Stimulated activated CD4-positive, alpha-beta T cell treated with anti-CD3 and anti-CD28 coated beads, TNF-alpha, amount 100 ng/mL, for 48 hours (primary cell): ENCODE measurements at places on chromosomes 3 and 15.

DNA sequence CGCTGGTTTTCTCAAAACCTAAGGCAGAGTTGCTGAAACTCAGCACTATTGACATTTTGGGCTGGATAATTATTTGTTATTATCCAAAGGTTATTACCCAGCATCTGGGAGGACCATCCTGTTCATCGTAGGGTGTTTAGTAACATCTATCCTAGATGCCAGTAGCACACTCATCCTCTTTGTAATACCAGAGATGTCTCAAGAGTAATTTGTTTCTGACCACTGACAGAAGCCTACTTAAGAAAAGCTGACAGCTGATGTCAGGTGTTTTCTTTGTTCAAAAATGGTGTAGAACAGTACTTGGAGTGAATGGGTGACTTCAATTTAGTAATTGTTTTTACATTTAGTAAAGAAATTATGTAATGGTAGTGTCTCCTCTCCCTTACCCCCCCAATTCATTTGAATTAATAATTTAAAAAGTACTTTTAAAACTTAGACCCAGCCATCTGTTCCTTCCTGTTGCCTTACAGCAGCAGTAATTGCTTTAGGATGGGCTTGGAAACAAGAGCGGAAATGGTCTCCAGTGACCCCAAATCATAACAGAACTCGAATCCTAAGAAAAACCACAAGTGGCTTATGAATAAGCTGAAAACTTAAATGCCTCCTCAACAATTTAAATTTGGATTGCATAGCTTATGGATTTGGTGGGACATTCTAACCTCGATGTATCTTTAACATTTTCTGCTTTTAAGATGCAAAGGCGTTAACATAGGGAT, 105.4 kb downstream of the PTPRG start:
- DNase-seq: no peak

- no peak for DNase-seq
Measured at GRCh38 chr15:51738553-51738952, 1.1 kb upstream of the LYSMD2 start.

DNA sequence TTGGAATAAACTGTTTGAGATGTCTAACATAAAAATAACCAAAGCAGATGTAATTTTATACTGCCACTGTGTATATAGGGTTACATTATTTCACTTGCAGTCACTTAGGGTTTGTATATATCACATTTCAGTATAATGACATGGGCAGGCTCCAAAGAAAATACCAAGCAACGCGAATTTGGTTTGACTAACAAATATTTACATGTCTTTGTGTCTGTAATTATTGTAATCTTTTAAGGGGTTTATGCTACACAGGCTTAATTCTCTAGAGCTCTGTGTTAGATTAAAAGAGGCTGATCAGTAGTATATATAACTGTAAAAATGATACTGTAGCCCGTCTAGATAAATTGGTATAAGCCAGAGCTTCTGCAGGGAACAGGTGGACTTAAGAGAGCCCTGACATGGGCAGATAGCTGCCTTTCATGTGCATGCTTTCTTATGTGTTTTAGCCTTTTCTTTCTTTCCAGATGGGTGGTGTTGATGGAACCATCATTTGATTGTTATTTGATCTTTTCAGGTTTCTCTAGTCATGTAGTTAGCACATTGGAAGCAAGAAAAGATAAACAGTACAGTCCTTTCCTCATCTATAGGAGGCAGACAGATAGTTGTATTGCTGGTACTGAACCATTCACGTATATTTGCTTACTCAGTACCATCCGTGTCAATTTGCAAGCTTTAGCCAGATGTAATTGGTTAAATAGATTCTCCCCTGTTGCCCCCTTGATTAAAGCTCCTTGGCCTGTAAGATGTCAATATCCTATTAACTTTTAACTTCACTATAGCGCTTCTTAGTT, 86.1 kb downstream of the GALK2 start:
- DNase-seq: no peak

- DNase-seq: no peak
Measured at GRCh38 chr3:135325096-135325495, 530.0 kb downstream of the EPHB1 start.

DNA sequence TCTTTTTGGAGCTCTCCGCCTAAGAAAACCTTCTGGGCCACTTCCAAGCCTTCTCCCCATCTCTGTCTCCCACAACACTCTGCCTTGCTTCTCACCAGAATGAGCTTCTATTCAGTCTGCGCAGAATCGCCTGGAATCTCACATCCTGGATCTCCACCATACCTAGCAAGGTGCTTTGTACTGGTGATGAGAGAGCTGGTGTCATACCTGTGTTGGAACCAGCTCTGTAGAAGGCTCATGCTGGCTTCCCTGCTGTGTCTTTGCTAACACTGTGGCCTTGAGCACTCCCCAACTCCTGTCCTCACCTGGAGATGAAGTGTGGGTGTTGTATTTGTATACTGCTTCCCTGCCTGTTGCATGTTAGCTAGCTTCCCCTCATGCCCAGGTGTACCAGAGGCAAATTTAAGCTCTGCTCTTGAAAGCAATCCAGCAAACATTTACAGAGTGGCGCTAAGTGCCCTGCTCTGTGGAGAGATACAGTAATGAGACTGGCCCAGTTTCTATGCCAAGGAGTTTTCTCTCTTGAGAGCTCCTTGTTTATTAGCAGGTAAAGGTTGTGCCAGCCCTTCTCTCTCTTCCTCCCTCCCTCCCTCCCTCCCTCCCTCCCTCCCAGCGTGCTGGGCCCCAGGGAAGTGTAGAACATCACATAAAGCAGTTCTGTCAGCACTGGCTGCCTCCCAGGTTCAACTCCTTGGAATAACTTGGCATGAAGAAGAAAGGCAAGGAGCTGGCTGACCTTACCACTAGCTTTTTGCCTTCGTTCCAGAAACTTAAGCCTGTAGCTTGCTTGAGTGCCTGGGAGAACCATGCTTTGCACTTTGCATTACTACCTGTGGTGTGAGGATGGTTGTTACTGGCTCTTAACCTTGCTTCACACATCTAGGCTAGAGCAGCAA, 54.9 kb downstream of the TRIM71 start:
- no peak for DNase-seq

DNA sequence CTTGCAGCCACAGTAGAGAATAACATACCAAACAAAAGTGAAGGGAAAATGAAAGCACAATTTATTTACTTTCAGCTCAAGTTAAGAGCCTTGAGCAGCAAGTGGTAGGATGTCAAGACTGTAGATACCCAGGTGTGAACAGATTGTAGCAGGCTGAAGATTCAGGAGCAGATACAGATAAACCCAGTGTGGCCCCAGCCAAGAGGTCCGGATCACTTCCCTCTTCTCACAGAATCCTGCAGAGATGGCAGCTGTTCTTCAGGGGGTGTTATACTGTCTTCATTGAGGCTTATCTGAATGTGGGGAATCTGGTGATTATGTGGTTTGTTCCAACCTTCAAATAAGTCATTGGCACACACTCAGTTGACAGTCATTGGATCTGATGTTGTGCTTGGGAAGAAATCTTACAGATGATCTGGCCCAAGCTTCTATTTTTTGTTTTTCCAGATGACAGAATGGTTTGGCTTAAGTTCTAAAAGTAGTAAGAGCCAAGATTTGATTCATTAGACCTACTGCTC, 2.2 kb downstream of the STARD9 start:
- no peak for DNase-seq

GRCh38 chr3:196639483-196640296, at the start of gene NRROS:
NRROS (plus strand) TSS chr3:196639694; CDS start chr3:196654540, 14,846 bp downstream.
- DNase-seq: no peak

GRCh38 chr3:14146381-14147065, 21.7 kb downstream of the TMEM43 start:
- no peak for DNase-seq

- DNase-seq: no peak
Measured at GRCh38 chr15:50251638-50252182, 13.8 kb downstream of the HDC start.

DNA sequence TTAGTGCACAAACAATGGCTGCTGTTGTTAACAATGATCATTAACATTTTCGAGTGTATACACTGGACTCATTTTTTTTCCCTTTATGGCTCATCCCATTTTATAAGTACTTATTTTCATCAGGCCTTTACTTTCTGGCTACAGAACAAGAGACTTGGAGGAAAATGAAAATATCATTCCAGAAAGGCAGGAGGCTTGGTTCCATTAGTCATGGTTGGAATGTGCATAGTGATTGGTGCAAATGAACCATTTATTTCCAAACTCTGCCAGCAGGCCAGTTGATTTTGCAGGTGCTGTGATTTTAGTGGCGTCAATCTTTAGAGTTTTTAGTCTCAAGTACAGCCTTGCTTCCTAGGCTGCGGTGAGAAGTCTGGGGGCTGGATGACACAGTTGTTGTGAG, 151.8 kb downstream of the ITPR1 start:
- DNase-seq: no peak

GRCh38 chr15:40296561-40297230, 11.0 kb downstream of the PLCB2 start:
- DNase-seq: no peak

DNA sequence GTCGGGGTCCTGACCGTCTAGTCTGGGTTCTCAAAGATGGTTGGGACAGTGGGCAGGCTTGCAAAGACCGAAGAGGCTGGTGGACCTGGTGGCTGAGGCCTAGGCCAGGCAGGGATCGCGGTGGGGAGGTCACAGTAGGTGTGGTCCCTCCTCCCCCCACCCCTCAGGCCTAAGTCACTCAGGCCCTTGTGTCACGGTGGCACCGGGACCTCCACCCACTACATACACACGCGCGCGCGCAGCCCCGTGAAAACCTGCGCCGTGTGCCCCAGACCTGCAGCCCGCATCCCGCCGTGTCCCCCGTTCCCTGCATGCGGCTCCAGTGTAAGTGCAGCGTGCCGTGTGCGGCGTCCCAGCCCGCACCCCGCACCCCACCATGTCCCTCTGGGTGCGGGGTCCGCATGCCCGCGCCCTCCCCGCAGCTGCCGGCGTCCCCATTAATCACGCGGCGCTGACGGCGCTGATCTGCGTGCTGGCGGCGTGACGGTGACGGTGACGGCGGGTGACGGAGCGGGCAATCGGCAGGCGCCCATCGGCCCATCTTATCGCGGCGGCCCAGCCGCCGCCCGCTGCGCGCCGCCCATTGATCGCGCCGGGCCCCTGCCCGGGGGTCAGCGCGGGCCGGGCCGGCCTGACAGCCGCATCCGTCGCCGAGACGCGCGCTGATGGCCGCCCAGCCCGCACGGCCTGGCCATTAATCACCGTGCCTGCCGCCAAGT, 24.4 kb downstream of the SEC61A1 start:
- DNase-seq: no peak

DNA sequence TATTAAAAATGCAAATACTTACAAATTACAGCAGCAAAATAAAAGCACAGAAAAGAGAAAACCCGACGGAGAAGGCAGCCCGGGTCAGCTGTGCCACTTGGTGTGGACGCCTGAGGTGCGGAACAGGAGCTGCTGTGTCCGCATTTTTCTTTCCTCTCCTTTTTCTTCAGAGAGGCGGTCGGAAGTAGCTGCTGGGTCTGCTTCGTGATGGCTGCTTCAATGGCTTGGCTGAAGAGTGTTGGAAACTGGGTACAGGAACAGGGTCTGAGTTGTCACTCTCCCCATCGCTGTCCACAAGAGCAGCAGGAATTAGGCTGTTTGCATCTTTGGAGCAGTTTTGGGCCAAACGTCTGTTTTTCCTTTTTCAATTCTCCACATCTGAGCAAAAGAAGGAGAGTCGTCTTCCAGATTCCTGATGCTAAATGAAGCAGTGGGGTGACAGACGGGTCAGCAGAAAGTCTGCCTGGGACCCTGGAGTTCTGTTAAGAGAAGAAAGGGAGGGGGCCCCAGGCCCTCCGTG, 53.5 kb upstream of the ARL8B start:
- no peak for DNase-seq

GRCh38 chr15:85592148-85592547, 202.6 kb downstream of the KLHL25 start:
- DNase-seq: no peak

- no peak for DNase-seq
Measured at GRCh38 chr3:101542957-101543356, 18.7 kb upstream of the TRMT10C start.
